WTC11 (cell line): ENCODE measurements at places on chromosomes 11 and 22. TPM values are rescaled to one million over a fixed set of nuclear protein-coding genes. Genes with fewer than 3 reads are reported as not detected.

Gene GSTT2
- 0.50 to 1.2 TPM (median 1.1 TPM) in 3 replicates for total RNA-seq

DNA sequence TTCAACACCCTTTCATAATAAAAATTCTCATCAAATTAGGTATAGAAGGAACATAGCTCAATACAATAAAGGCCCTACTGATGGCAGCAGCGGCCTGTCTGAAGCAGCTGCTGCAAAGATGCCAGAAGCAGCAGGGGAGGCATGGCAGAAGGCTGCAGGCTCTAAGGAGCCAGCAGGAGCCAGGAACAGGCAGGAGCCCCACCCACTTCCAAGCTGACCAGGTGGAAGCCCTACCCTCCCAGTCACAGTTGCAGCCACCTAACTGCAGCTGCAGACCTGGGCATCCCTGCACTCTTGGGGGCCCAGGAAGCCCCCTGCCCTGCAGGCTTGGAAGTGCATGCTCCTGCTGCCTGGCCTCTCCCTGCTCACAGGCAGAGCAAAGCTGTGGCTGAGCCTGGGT is 18.2 kb upstream of the OR6A2 start:
- peak; percentile 72 for DNase-seq

DNA sequence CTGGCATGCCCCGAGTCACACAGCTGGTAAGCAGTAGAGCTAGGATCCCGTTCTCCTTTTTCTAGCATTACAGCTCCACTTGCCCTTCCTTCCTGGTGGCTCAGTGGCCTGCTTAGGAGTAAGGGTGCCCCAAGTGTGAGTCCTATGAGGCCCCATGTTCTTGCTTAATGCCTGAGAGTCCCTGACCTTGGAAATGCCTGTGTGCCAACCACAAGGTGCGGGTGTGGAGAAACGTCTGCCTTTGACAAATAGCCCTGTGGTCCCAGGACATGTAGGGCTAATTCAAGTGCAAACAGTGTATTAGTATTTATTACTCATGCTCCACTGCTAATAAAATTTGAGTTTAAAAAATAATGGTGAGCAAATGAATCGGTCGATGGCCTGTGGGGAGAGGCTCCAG is 18.4 kb downstream of the GRIK4 start:
- no peak for DNase-seq

DNA sequence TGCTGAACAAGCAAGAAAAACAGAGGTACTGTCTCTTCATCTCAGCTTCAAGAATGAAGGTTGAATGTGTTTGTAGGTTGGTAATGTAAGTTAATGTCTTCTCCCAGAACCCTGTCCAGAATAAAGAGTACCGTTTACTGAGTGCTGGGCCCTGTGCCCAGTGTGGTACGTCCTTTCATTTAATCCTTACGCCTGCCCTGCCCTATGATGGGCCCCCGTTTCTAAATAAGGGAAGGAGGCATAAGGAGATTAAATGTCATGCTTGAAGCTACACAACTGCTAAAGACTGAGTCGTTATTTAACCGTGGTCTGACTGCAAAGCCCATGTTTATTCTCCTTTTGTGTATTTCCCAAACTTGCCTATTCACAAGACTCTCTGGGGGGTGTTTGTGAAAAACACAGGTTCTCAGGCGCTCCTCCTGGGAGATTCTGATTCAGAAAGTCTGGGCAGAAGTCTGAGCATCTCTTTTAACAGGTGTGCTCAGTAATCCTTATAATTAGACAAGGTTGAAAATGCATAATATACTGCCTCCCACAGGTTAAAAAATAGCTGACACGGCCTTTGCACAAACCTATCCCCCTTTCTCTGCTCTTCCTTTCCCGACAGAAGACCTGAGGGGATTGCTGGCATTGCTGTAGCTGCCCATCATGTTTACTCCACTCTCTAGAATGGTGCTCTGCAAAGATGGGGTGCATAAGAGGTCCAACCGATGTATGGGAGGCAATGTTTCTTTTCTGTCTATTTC is 56.3 kb upstream of the ZBTB44 start:
- no peak for DNase-seq

Gene CYP2D6
- total RNA-seq, result 1.4 to 1.7 TPM (median 1.6 TPM) in 3 replicates

DNA sequence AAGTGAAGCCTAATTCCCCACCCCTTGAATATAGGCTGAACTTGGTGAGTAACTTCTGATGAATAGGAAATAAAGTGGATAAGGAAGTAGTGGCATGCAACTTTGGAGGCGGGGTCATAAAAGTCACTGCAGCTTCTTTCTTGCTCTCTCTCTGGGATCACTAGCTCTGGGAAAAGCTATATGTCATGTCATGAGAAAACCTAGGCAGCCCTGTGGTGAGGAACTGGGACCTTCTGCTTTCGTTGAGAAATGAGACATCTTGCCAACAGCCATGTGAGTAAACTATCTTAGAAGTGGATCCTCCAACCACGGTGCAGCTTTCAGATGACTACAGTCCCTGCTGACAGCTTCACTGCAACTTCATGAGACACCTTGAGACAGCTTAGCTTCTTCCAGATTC is 15.7 kb downstream of the ZNF214 start:
- no peak for DNase-seq

DNA sequence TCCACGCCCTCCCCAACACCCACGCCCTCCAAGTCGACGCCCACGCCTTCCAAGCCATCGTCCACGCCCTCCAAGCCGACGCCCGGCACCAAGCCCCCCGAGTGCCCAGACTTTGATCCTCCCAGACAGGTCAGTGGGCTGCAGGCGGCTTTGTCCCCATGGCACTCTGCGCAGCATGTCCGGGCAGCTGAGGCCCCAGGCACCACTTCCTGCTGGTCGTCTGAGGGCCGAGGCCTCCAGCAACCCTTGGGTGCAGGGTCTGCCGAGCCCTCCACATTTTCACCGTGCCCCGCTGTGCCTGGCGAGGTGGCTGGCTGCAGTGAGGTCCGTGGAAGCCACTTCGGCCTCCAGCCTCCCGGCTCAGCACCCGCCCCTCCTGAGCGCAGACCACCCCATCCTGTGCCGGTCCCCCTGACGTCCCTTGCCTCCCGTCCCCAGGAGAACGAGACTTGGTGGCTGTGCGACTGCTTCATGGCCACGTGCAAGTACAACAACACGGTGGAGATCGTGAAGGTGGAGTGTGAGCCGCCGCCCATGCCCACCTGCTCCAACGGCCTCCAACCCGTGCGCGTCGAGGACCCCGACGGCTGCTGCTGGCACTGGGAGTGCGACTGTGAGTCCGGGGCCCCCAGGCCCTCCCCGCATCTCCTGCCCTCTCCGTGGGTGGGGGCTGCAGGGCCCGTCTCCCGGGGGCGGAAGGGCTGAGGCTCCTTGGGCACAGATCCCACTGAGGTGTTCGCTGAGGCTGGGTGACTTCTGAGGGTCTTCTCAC is 26.8 kb downstream of the MUC2 start:
- no peak for DNase-seq

GRCh38 chr11:45576461-45577215 is 88.8 kb downstream of the CHST1 start:
- DNase-seq, result no peak

- DNase-seq, result no peak
These were observed 103.5 kb downstream of the HIPK3 start for GRCh38 chr11:33360642-33361041.

Gene DEPDC5
- 26.4 to 40.5 TPM (median 33.4 TPM) in 3 replicates for total RNA-seq

DNA sequence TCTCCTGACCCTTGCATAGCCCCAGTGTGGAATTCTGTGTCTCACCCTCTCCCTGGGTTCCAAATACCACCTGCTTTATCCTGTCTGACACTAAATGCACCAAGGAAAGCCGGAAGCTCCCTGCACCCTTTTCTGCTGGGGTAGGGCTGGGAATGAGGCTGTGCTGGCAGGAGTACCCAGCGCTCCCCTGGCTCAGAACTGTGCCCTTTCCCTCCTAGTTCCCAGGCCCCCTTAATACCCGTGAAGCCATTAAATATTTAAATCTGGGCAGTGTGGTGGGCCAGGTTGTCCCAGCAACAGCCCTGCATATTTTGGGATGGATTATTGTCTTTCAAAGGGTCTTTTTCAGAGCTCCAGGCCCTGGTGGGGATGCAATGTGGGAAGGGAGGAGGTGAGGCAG is 63.0 kb downstream of the TP53I11 start:
- DNase-seq, result no peak

DNA sequence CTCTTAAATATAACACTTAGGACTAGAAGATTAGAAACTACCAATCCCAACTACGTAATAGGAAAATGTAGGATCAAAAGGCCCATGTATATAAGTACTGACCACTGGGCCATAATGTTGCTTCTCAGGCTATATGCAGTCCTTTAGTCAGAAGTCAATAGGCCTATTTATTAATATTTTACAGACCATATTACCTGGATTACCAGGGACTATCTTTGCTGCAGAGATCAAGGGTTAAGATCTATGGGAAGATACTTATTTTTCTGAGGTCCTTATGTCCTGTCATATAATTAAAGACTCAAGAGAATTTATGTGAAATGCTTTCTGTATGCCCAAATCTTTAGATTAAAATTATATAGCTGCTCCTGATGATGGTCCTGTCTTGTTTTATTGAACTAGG is 57.2 kb downstream of the CTNND1 start:
- DNase-seq, result no peak

GRCh38 chr11:66183494-66184048 is 84.9 kb upstream of the RAB1B start:
- no peak for DNase-seq

DNA sequence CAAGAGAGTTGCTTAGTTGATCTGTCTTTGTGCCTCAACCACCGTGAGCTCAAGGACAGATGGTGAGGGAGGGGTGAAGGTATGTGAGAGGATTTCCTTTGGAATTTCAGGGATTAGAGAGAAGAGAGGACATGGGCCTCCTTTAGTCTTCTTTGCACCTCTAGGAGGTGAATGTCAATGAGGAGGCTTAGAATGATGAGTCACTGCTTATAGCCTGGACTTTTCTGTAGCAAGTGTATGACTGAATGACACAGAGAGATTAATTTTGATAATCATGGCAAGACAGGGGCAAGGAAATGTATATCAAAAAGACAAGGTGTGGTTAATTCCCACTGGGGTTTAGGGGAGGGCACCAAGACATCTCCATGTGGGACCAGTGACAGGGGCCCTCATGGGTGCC is 947.3 kb upstream of the TENM4 start:
- no peak for DNase-seq

DNA sequence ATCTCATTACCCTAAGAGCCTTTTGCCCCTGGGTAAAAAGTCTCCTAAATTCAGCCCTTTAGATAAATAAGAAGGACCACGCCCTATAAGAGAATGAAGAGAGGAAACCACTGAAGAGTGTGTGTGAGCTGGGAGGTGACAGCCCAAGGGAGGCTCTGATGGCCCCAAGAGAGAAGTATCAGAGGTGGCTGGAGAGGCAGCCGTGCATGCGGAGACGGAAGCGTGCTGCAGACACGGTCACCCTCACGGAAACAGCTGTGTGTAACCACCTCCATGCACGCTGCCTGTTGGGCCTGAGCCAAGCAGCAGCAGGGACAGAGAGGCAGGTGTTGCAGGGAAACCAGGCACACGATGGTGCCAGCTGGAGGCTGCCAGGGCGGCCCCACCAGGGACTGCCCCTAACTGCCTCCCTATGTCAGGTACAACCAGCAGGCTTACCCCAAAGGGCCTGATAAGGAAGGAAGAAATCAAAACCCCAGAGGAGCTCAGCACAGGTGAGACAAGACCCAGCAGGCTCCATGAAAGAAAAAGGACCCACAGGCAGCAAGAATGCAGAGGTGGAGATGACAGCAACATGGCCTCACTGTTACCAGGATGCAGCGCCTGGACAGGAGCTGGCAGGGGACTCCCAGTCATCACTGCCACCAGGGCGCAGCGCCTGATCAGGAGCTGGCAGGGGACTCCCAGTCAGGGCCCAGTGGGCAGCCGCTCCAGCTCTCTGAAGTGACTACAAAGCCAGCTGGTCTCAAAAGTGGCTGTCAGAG is 7.8 kb downstream of the LARGE2 start:
- DNase-seq, result no peak

- no peak for DNase-seq
These were observed 971.4 kb downstream of the DLG2 start for GRCh38 chr11:84655712-84656111.

DNA sequence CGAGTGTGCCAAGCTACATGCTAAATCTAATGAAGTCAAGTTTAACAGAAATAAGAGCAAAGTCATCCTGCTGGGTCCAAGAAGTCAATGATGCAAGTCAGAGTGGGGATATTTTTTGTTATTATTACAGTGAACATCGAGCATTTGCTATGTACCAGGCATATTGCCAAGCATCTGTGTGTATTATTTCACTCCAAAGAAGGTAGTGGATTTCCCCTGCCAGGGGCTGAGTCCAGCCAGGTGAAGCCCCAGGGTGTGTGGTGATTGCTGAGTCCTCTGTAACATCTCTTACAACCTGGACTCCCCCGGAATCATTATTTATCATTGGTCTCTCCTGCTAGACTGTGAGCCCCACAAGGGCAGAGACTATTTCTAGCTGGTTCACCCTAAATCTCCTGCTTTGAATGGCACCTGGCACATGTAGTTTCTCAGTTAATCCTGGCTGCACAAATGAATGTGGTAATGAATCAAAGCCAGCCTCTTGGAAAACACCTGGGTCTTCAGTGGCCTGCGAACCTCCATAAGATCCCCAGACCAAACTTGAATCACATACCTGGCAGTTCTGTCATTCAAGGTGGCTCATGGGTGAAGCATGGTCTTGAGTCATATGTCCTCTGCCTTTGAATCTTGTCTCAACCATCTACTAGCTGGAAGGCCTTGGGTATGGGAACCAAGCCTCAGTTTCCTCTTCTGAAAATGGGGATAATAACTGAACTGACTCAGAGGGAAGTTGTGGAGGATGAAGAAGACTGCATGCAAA is 549.2 kb downstream of the MIAT start:
- no peak for DNase-seq

Gene GALNT18
- total RNA-seq, result 4.4 to 5.0 TPM (median 5.0 TPM) in 3 replicates

Gene MOV10L1
- not detected in 3 replicates for total RNA-seq
